ENCODE measurements at places on chromosomes 12 and 14. TPM values are rescaled to one million over a fixed set of nuclear protein-coding genes. Genes with fewer than 3 reads are reported as not detected.

- no peak for DNase-seq
These were observed 1.8 kb downstream of the HNRNPC start for GRCh38 chr14:21267431-21267845.

DNA sequence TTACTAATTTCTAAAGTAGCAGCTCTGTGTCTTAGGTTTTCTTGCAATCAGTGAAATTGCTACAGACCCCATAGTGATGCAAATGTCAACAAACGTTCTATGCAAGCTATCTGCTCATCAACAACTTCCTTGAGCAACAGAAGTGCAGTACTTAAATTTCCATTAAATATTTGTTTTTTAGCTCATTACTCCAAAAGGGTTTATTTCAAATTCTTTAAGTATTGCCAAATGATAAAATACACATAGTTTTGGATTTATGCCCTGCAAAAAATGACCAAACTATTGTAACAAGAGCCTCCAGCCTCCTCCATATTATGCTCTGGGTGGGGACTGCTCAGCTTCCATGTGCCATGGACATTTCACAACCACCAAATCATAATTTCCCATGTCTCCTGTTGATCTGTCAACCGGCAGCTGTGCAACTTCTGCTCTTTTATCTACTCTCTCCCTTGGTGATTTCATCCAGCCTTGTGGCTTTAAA is 4.4 kb downstream of the BDKRB1 start:
- no peak for DNase-seq

DNA sequence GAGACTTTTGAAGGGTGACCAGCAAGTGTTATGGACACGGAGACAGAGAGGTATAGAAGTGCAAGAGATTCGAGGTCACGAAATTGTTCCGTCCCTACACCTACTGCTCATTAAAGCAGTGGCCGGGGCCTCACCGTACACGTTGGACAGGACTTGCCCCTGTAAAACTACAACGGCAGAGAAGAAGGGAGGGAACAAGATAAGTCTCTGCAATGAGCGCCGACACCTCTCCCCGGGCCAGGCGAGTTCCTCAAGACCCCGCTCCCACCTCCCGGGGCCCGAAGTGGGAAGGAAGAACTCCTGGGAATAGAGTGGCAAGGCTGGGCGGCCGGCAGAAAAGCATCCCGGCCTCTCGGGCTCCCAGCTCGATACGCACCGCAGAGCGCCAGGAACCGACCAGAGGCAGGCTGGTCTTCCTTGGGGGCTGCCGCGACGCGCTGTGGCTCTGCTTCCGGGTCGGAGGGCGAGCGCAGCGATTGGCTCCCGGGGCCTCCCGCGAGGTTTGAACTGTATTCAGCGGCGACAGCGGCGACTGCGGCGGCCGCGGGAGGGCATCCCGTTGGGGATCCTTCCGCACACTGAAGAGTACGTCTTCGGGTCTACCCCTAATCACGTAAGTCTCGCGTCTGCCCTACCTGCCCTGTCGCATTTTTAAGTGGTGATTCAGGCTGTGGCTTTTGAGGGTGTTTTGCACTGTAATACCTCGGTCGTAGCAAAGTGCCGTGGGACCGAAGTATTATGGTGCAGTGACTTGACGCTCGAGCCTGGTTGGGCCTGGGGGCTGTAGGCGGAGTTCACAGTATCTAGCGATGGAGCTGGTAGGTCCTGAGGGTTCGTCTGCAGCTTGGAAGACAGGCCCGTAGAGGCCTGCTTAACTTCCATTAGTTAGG is at the start of the genes NUP37 and PARPBP:
TSS of gene NUP37 (minus strand) at position 441 of the 890 bp plus-strand sequence. CDS start 1,596 bp downstream, outside the sequence.
TSS of gene PARPBP (plus strand) at position 510 of the 890 bp plus-strand sequence. CDS start 3,706 bp downstream, outside the sequence.
- DNase-seq: peak; percentile 27

- no peak for DNase-seq
These were observed 826 bp upstream of the NRL start for GRCh38 chr14:24115422-24116127.

DNA sequence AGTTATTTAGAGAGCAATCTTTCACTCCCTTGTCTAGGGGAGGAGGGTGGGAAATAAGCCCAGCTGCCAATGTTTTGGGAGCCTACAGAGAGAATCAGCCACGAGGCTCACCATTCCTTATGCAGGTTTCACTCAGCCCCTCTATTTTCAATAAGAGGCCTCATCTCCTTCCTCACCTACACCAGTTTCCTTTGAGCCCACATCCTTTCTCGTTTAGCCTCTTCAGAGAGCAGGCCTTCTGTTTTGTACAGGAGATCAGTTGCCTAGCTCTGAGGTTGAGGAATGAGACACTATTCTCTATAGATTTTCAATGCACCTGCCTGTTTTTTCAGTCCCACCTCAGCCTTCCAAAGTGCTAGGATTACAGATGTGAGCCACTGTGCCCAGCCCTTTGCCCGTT is 17.9 kb downstream of the SNAPC1 start:
- no peak for DNase-seq

The RESF1 gene
- 28.8 TPM for total RNA-seq

The PLXNC1 gene
- total RNA-seq: 0.06 TPM

Measured in epithelial cell of proximal tubule (primary cell).